Activated naive CD8-positive, alpha-beta T cell treated with anti-CD3 and anti-CD28 coated beads, Interleukin-2, amount 50 U/mL, for 24 hours (primary cell): ENCODE measurements at places on chromosomes 3 and 15.

DNA sequence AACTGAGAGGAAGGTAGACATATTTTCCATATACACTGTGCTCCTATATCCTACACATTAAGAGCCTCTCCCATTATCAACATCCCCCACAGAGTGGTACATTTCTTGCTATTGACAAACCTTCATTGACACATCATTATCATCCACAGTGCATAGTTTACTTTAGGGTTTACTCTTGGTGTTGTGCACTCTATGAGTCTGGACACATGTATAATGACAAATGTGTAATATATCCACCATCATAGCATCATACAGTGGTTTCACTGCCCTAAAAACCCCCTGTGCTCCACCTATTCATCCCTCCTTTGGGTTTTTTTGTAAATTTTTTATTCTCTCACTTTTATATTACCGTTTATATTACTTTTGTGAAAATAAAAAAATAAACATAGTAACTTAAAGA lies 22.2 kb upstream of the CLDN18 start:
- DNase-seq, result no peak

GRCh38 chr3:143222981-143223380 lies 103.4 kb downstream of the CHST2 start:
- DNase-seq, result no peak

GRCh38 chr3:63954182-63954581 lies 42.0 kb upstream of the SCAANT1 start:
- no peak for DNase-seq

GRCh38 chr3:57577801-57578200 lies 19.3 kb downstream of the ARF4 start:
- no peak for DNase-seq

GRCh38 chr3:21847005-21847404 lies 96.0 kb upstream of the ZNF385D start:
- no peak for DNase-seq

DNA sequence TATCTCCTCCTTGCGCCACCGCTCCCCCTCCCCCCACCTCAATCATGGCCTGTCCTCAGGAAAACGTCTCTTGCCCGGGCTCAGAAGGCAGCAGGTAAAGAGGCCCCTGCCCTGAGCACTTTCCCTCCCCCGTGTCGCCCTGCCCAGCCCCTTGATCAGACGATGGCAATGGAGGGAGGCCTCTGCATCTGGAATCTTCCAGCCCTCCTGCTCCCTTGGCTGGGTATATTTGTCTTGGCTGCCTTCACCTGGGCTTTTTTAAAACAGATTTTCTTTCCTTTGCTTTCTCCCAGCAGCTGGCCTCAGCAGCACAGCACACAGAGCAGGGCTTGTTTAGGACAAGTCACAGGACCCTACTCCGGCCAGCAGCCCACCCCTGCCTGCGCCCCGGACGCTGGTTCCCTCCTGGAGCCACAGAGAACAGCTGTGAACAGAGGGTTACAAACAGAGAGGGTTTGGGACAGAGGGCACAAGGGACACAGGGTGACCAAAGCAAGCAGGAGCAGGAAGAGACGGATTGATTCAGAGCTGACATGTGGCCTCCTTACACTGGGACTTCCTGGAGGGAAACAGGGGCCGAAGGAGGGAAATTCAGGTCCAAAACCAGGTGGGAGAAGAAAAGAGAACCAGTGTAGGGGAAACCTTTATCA lies 78.7 kb downstream of the ISG20 start:
- DNase-seq, result no peak

DNA sequence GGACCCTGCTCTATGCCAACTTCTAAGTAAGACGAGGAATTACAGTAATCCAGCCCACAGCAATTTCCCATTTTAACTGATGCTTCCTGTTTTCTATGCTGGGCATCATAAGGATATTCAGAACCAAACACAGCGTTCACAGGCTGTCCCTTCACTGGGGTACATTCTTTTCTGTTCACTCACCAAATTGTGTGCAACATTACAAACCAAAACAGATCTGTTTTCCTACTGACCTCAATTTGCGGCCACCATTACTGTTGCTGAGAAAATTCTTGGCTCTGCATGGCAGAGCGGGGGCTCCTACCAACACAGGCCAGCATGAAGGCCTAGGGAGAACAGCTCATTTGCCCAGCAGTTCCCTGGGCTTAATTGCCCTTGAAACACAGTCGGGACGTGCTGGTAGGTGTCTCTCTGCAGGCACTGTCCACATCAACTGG lies 76.5 kb downstream of the MYO1E start:
- no peak for DNase-seq

DNA sequence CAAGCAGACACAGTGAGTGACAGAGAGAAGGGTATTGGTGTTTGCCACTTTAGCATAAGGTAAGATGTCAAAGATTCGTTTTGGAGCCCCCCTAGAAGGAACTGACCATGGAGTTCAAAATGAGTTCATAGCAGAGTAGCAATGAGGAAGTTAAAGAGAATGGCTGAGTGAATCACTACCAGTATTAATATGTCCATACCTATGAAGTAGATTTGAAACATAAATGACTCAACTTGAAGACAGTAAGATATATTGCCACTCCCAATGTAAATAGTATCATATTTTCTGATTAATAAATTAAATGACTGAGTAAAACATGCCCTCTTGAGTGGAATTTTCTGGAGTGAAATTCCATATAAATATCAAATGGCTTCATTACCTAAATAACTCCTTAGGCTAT lies 675.1 kb downstream of the NLGN1 start:
- DNase-seq, result no peak

DNA sequence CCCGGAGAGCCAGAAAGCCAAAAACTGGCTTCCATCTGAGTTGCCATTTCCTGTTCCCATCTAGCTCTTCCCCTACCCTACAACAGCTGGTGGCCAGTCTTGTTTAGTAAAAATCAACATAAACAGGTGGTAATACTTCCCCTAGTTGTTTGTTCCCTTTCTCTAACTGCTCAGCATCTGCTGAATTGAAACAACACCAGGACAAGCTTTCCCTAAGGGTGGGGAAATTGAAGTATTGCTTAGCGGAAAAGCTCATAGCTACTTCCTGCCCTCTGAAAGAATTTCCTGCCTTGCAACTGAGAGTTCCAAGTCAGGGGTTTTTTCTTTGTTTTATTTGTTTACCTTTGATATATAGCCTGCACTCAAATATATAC lies 66.8 kb downstream of the HMG20A start:
- DNase-seq, result no peak

- peak; percentile 61 for DNase-seq
These were observed 10.0 kb upstream of the MBNL1 start for GRCh38 chr3:152258448-152259393.

- DNase-seq, result no peak
These were observed 36.9 kb downstream of the NTRK3 start for GRCh38 chr15:88219623-88220022.

- no peak for DNase-seq
These were observed 1.1 kb downstream of the DNAJB11 start for GRCh38 chr3:186571644-186572013.

- DNase-seq, result no peak
These were observed 32.9 kb upstream of the LYZL4 start for GRCh38 chr3:42443292-42443691.

GRCh38 chr3:189664311-189664710 lies 33.1 kb downstream of the TP63 start:
- DNase-seq, result no peak

GRCh38 chr3:72067721-72068120 lies 282.8 kb upstream of the PROK2 start:
- no peak for DNase-seq

DNA sequence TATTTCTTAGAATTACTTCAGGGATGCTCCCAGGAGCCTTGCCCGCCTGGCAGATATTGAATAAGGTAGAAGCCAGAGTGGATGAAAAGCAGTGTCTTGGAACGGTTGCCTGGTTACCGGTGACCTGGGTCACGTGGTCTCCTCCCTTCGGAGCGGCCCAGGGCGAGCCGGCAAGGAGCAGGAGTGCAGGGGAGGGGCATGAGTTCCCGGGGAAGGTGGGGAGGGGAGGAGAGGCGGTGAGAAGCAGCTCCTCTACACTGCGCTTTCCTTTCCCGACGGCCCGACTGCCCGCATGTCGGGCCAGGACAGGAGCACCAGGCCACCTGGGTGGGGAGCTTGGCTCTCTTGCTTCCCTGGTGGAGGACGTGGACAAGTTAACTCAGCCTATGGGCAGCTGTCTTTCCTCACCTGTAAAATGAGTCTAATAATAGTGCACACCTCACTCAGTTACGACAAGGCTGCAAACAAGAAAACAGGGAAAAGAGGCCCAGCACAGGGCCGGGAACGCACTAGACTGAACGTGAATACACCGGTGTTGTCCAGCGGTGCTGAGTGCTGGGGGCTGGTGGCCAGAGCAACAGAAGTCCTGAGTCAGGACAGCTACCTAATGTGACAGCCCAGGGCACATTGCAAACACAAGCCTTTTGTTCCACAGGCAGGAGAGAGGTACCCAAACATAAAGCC lies 198.3 kb downstream of the ADAMTS9 start:
- no peak for DNase-seq

- no peak for DNase-seq
These were observed 139.7 kb upstream of the COL8A1 start for GRCh38 chr3:99498550-99499234.

DNA sequence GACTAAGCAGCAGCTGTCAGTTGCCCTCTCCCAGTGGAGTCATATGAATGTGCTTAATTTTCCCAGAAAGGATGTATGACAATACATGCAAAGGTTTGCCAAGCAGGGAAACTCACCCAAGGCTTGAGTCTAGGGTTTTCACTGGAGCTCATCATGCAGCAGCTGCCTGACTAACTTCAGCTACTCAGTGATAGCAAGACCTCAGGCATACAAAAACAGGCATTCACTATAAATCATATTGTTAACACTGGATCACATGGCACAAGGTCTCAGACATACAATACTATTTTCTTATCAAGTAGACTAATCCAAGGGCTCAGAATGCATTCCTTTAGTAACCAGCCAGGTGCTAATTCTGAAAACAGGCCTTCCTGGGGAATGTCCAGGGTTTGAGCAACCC lies 85.0 kb upstream of the STAC start:
- no peak for DNase-seq

GRCh38 chr15:69916169-69916785 lies 181.4 kb downstream of the TLE3 start:
- no peak for DNase-seq

- DNase-seq, result no peak
These were observed 7.5 kb upstream of the LOXL1 start for GRCh38 chr15:73918784-73919183.

DNA sequence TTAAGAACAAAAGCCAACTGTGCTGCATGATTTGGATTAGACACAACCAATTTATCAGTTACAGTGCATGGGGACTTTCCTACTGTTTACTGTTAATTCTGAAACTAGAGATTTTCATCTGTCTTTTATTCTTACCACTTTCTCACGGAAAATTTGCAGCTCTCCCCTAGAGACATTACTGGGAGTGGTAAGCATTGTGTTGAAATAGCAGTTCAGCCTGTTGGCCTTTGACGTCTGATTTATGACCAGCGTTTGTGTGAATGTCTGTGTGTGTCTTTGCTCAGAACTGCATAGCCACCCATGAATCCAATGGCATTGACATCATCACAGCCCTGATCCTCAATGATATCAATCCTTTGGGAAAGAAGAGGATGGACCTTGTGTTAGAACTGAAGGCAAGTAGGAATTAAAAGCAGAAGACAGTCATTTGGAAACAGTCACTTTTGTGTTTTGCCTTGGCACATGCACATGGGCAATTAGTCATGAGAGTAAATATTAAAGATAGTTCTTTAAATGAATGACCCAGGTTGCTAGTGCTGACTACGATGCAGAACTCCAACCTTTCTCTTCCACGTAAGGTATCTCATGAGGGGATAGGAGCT lies 202.2 kb upstream of the BHLHE40 start:
- no peak for DNase-seq

- no peak for DNase-seq
These were observed 82.0 kb upstream of the TBL1XR1 start for GRCh38 chr3:177279118-177279815.
